Pericardium fibroblast (primary cell): ENCODE measurements at places on chromosomes 1 and 21. TPM values are rescaled to one million over a fixed set of nuclear protein-coding genes. Genes with fewer than 3 reads are reported as not detected.

CAPN9 gene
- not detected in 2 replicates for total RNA-seq

VASH2 gene
- total RNA-seq: 0.47 and 5.0 TPM in 2 replicates

MTARC1 gene
- total RNA-seq: under 0.01 and 0.12 TPM in 2 replicates

KRTAP21-2 gene
- total RNA-seq: not detected in 2 replicates

SPRR4 gene
- total RNA-seq: not detected in 2 replicates

ATP1A4 gene
- not detected in 2 replicates for total RNA-seq

ATP5PB gene
- 196 and 205 TPM in 2 replicates for total RNA-seq

MASP2 gene
- not detected in 2 replicates for total RNA-seq

CYP4Z1 gene
- not detected in 2 replicates for total RNA-seq

FCRL3 gene
- not detected in 2 replicates for total RNA-seq

APH1A gene
- 92.1 and 92.4 TPM in 2 replicates for total RNA-seq

PPIAL4G gene
- total RNA-seq: not detected in 2 replicates

MTR gene
- total RNA-seq: 16.5 and 23.2 TPM in 2 replicates

ACKR1 gene
- 2.9 and 10.7 TPM in 2 replicates for total RNA-seq

RAD54L gene
- 0.26 and 0.35 TPM in 2 replicates for total RNA-seq

MEGF6 gene
- total RNA-seq: 3.0 and 35.6 TPM in 2 replicates

CR1L gene
- not detected in 2 replicates for total RNA-seq

TNFRSF9 gene
- not detected in 2 replicates for total RNA-seq

FYB2 gene
- not detected in 2 replicates for total RNA-seq

SRGAP2C gene
- 10.6 and 16.1 TPM in 2 replicates for total RNA-seq

SORT1 gene
- total RNA-seq: 4.9 and 5.6 TPM in 2 replicates

AADACL4 gene
- total RNA-seq: 0.58 TPM in 1 of 2 replicates, not detected in the other

PROX1 gene
- 0.09 and 0.23 TPM in 2 replicates for total RNA-seq

AGT gene
- 0.23 and 15.3 TPM in 2 replicates for total RNA-seq

RIPPLY3 gene
- total RNA-seq: not detected in 2 replicates
